Mesothelial cell of epicardium (in vitro differentiated cells): ENCODE measurements at places on chromosomes 7 and 10. TPM values are rescaled to one million over a fixed set of nuclear protein-coding genes. Genes with fewer than 3 reads are reported as not detected.

OR9A4 gene
- total RNA-seq = 0.14 to 0.18 TPM in 2 of 3 replicates, not detected in the other

GRCh38 chr10:110017052-110017451, 9.3 kb downstream of the ADD3 start:
- DNase-seq = no peak
- H3K27ac ChIP-seq = peak overlapping the region; percentile 62
- no peak overlapping the region for H3K4me3 ChIP-seq
- H3K27me3 ChIP-seq = no peaks in the 10 kb centered on the region
- peaks cover 42% of the 10 kb centered on the region for H3K4me1 ChIP-seq

- H3K4me3 ChIP-seq = no peak overlapping the region
- H3K27ac ChIP-seq = peak overlapping the region; percentile 89
- peaks cover 6% of the 10 kb centered on the region for H3K27me3 ChIP-seq
- no peaks in the 10 kb centered on the region for H3K36me3 ChIP-seq
- no peak for DNase-seq
Observed at GRCh38 chr10:43354330-43354635, 17.2 kb upstream of the FXYD4 start.

ADAP1 gene
- 2.9 to 5.3 TPM (median 4.0 TPM) in 3 replicates for total RNA-seq

LRMDA gene
- 2.0 to 3.3 TPM (median 2.7 TPM) in 3 replicates for total RNA-seq

DNA sequence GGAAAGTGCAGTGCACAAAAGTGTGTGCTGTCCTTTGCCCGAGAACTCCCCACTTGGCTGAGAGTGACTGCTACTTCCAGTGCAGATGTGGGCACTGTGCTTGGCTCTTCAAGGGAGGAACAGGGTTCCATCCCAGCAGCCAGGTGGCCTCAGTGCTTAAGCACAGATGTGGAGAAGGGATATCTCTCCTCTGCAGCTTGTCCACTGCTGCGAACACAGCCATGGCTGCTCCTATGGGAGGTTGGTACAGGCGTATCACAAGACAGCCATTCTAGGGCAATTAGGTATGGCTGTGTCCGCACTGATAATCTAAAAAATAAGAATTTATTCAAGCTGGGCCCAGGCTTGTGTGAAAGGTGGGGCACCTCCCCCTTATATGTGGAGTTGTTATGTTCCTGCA, 66.6 kb downstream of the GLCCI1 start:
- no peaks in the 10 kb centered on the region for H3K27me3 ChIP-seq
- no peak overlapping the region for H3K27ac ChIP-seq
- H3K36me3 ChIP-seq = peaks cover 46% of the 10 kb centered on the region
- H3K4me3 ChIP-seq = no peak overlapping the region
- DNase-seq = no peak
- H3K4me1 ChIP-seq = no peaks in the 10 kb centered on the region
